ENCODE measurements at places on chromosomes 16 and 17.

- no peak for DNase-seq
Observed at GRCh38 chr17:17132746-17133145, 73.4 kb downstream of the PLD6 start.

- DNase-seq, result no peak
Observed at GRCh38 chr17:60141111-60142018, 8.4 kb upstream of the CA4 start.

- peak; percentile 59 for DNase-seq
Observed at GRCh38 chr16:22321340-22322001, 24.3 kb downstream of the POLR3E start.

DNA sequence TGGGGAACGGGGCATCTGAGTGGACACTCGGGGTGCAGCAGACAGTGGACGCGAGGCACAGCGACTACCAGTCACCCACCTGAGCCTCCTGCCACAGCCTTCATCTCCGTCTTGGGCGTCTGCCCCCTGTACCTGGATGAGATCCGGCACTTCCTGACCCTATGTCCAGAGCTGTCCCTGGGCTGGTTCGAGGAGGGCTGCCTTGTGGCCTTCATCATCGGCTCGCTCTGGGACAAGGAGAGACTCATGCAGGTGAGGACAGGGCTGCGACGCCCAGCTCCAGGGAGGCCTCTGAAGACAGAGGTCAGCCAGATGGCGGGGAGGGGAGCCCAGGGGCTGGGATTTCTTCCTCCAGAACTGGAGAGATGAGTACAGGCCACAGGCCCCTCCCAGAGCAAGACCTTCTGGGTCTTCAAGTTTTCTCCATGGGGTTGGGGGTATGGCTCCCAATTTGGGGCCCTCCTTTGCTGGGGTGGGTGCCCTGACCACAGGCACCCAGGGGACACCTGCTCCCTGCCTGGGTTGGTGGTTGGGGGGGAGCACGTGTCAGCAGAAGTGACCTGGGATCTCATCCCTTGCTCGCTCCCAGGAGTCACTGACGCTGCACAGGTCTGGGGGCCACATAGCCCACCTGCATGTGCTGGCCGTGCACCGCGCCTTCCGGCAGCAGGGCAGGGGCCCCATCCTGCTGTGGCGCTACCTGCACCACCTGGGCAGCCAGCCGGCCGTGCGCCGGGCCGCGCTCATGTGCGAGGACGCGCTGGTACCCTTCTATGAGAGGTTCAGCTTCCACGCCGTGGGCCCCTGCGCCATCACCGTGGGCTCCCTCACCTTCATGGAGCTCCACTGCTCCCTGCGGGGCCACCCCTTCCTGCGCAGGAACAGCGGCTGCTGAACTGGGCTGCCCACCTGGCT lies 1.9 kb downstream of the AANAT start:
- DNase-seq, result no peak

DNA sequence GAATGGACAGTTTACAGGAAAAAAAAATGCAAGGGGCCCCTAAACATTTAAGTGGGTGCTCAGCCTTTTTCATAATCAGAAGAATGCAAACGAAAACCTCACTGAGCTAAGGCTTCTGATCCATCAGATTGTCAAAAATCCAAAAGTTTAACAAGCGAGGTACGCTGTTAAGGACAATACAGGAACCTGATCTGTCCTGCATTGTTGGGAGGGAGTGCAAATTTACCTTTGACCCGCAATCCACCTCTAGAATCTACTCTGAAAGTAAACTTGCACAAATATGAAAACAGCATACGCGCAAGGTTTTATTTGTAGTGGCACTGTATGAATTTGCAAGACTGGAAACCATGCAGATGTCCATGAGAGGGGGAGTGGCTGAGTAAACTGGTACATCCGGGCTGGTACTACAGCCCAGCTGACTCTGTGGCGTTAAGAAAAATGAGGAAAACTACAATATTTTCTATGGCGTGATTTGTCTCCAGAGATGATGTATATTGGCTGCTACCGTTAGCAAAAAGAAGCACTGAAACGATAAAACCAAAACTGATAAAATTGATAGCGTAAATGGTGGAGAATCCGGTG lies 28.8 kb upstream of the ST6GALNAC1 start:
- DNase-seq, result no peak

- no peak for DNase-seq
Observed at GRCh38 chr16:9357829-9358228, 266.4 kb downstream of the HAPSTR1 start.

DNA sequence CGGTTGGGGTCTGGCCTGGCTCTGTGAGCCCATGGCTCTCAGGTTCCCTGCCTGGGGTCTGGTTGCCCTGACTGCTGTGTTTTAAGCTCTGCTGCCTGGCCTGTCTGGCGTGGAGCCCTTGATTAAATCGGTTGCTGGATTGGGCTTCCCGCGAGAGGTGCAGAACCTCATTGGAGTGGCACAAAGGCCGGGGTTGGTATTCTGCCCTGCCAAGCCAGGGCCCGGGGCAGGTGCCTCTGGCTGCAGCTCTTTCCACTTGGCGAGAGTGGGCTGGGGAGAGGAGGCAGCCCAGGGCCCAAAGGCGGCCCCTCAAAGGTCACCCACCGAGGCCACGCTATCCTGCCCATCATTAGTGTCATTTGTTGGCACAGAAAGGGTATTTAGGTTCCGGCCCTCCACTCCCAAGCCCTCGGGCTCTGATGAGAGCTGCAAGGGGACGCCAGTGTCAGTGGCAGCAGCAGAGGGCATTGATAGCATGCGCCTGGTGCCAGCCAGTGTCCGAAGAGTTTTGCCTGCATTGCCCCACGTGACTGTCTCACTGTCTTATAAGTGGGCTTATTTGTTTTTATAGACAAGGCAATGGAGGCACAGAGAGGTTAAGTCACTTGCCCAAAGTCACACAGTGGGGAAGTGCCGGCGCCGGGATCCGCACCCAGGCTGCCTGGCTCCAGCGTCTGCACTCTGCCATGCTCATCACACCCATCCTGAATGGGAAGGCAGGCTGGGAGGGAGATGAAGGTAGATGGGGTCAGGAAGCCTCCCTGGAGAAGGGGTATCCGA lies 68.0 kb upstream of the CIBAR2 start:
- no peak for DNase-seq

DNA sequence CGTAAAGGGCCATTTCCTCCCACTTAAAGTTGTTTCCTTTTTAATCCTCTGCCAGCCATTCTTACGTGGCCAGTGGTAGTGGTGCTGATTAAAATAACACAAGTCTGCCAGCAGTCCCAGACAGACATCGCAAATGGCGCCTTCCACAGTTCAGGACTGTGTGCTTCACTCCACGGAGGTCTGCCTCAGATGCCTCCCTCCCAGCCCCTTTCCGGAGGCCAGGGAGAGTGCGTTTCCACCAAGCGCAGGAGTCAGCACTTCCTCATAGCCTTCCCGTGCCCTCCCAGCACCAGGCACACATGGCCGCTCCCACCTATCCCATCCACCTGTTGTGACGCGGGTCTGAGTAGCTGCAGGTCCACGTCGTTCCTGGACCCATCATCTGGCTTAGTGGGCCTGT lies 205.6 kb downstream of the RPTOR start:
- no peak for DNase-seq

GRCh38 chr17:3704931-3705717 lies 9.2 kb upstream of the P2RX5 start:
- DNase-seq, result no peak

DNA sequence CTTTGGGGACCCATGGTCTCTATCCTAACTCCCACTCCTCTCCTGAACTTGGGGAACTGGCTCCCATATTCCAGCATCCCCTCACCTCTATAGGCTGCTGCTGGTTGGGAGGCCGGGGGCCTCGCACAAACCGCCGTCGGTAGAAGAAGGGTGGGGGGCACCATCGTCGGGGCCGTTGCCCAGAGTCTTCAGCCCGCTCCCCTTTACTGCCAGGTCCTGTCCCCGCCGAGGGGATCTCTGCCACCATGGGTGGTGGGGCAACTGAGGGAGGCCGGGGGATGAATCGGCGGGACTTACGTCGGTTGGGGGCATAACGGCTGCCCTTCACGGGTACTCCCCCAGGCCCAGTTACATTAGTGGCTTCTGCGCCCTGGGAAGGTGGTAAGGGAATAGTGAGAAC lies 4.3 kb downstream of the YBX2 start:
- no peak for DNase-seq

DNA sequence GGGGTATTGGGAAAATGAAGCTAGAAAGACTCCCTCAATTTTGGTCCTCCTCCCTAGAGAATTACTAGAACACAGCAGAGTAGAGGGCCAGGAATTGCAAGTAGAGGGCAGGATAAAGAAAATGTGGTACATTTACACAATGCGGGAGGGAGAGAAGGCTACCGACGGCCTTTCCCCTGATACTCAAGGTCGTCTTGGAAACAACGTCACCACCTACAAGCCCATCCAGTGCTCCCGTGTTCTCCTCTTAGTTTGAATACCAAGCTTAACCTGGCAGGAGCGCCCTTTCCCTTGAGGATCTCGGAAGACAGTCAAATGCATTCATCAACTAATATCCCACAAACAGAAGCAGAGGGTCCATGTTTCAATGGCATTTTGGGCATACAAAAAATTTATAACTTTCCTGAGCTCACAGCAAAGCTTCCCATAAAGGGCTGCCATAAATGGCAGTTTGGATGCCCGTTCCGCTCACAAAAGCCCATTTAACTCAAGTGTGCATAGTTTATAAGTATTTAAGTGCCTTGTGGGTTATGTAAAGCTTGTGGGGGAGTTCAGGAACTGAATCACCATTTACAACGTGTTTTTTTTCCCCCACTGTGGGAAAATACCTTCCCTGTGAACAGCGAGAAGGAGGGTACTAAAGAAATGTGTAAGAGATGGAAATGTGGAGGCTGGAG lies 414.6 kb downstream of the SLC39A11 start:
- no peak for DNase-seq

- no peak for DNase-seq
Observed at GRCh38 chr16:58418601-58419000, 26.3 kb downstream of the GINS3 start.

- DNase-seq, result no peak
Observed at GRCh38 chr17:7001318-7001961, 5.6 kb downstream of the ALOX12 start.

- DNase-seq, result no peak
Observed at GRCh38 chr17:77497578-77497934, 356.8 kb downstream of the SEC14L1 start.

DNA sequence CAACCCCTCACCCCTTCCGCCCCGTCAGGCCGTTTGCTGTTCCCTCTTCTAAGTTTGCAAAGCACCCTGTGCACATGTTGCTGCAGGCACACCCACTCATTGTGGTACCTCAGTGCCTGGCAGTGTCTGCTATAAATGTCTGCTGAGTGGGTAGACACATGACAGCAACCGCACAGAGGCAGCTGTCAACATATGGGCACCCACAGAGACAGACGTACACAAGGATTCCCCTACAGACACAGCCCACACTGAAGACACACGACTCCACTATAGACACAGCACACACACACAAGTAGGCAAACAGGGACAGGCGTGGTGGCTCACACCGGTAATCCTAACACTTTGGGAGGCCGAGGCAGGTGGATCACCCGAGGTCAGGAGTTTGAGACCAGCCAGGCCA lies 17.8 kb upstream of the CRK start:
- no peak for DNase-seq

- no peak for DNase-seq
Observed at GRCh38 chr16:51577621-51578303, 426.7 kb upstream of the SALL1 start.

Data from hypothalamus (tissue), 51 donors.